ENCODE measurements at places on chromosomes 1 and 21.

- peak; percentile 1 for DNase-seq
Measured at GRCh38 chr21:14533499-14534428, 12.4 kb downstream of the SAMSN1 start.

DNA sequence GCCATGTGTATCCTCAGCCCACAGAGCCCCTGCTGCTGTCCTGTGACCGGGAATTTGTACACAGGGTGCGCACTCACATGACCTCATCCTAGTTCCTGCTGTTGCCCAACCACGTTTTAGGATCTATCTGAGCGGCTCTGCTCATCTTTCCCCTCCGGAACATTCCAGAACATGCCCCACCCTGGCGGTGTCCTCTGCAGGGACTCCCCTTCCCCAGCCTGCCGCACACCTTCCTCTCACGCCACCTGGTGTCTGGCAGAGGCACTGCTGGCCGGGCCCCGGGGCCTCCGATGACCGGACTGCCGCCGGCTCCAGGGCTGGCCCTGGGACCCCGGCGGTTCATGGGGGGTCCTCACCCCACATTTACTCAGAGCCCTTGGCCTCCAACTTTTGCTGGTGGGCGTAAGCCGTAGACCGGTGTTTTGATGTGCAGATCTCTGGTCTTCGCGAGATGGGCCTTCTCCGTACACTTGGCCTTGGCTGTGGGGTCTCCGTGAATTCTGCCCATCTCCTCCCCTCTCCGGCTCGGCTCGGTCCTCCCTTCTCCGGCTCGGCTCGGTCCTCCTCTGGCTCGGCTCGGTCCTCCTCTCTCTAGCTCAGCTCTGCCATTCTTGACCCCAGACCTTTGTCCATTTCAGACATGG, 29.5 kb downstream of the ARHGEF16 start:
- peak; percentile 25 for DNase-seq

DNA sequence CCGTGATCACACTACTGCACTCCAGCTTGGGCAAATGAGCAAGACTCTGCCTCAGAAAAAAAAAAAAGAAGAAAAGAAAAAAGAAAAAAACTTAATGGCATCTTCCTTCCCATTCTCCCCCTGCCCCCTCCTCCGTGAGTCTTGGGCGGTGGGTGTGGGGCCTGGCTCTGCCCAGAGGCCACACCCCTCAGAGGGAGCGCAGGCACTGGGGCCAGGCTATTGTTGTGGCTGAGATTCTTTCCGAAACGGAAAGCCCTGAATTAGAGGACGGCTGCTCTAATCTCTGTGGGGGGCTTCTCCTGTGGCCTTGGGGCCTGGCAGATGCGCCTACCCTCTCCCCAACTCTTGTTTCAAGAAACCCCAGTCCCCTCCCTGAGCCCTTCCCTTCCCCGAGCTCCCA, 4.1 kb upstream of the FAM110D start:
- no peak for DNase-seq

- no peak for DNase-seq
Measured at GRCh38 chr1:34685225-34685624, 69.6 kb upstream of the GJB5 start.

DNA sequence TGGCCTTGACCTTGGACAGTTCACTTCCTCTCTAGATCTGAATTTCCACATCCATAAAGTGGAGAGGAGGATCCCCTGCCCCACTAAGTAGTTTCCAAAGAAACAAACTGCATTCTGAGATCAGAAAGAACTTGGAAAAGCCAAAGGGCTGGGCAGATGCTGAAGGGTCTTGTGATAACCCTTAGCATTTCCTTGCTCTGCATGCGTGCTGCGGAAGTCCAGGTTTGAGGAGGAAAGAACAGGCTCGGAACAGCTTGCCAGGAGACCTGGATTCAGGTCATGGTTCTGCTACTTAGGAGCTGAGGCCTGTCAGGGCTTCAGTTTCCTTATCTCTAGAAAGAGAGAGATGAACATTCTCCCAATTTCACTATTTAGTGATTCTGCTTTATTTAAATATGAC, 27.2 kb downstream of the IGFN1 start:
- no peak for DNase-seq

DNA sequence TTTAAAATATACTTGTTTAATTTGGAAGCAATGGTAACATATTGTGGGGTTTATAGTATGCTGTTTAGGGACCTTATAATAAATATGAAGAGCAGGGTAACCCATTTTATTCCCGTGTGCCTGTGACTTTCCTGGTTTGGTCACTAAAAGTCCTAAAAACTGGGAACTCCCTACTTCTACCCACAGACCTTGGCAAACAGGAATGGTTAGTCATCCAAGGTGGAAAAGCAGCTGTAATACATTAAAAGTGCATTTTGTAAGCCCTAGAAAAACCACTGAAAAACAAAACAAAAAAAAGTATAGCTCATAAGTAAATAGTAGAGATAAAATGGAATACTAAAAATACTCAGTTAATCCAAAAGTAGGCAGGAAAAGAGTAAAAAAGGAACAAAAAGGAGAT, 538.9 kb downstream of the LMO4 start:
- DNase-seq = peak; percentile 74

DNA sequence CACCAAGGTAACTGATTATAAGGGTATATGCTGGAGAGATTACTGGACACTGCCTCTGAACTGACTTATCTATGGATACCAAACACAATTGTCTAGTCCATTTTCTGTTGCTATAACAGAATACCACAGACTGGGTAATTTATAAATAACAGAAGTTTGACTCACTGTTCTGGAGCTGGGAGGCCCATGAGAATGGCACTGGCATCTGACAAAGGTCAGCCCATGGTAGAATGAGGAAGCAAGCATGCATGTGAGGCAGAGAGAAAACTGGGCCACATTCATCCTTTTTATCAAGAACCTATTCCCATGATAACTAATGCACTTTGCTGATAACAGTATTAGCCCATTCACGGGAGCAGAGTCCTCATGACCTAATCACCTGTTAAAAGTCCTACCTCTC, 37.4 kb downstream of the FCER1A start:
- peak; percentile 17 for DNase-seq

DNA sequence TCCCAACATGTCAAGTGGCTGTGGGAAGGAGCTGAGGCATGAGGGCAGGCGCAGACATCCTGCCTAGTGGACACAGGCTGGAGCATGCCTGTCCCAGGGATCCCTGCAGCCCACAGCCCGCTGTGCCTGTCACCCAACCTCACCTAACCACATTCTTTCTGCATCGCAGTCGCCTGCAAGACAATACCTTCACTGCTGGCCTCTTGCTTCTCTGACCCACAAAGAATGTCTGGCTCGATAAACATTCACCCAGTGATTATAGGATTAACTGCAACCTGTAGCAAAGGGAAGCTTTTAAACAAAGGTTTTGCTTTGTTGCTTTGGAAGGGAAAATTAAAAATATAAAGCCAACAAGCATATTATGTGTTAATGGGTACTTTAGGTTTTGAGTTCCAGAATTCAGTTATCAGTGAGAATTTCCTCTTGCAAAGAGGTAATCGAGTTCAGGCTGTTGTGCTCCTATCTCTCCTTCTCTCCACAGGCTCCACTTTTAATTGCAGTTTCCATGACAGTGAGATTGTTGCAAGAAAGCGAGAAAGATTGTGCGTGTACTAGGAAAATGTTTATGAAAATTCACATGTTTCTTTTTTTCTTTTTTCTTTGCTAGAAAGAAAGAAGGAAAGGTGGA, 40.0 kb upstream of the ZNF648 start:
- DNase-seq = no peak

DNA sequence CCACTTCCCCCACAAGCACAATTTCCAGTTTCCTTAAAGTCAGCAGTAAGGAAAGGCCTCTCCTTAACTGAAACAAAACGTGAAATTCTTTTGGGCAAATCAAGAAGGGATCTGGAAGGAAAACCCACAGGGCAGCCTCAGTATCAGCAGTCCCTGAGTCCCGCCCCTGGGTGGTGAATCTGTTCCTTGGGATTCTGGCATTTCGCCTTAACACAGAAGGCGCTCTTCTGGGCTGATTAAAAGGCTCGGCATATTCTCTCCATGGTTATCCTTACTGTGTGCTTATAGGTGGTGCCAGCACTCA, 12.2 kb upstream of the RAB4A start:
- DNase-seq = peak; percentile 14

DNA sequence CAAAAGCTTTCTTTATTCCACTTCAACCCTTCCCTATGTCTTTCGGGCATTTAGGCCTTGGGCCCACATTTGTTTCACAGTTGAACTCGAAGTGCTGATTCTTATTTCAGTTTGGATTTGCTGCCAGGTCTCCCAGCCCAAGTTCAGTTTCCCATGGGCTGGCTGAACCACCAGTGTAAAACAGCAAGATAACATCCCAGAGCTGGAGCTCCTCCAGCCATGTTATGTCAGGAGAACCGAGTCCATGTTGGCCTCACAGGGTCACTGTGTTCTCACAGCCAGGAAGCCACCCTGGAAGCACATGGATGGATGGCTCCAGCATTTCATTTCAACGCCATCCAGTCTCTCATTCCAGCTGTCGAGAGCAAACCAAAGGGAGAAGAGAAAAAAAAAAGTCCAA, 45.2 kb upstream of the RXRG start:
- no peak for DNase-seq

GRCh38 chr1:205042911-205043806, at the start of gene CNTN2:
CNTN2 (plus strand) TSS chr1:205043212; CDS start chr1:205053186, 9,974 bp downstream.
- no peak for DNase-seq

DNA sequence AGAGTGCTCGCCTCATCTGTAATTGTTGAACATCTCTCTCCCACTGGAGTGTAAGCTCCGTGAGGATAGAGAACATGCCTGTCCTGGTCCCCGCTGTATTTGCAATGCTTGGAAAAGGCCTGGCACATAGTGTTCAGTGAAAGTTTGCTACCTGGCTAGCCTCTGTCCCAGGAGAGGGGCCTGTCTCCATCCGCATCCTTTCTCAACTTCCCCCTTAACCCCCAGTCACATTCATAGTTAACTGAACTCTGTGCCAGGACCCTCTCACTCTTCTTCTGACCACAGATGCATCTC, 15.2 kb downstream of the SPOCD1 start:
- no peak for DNase-seq

DNA sequence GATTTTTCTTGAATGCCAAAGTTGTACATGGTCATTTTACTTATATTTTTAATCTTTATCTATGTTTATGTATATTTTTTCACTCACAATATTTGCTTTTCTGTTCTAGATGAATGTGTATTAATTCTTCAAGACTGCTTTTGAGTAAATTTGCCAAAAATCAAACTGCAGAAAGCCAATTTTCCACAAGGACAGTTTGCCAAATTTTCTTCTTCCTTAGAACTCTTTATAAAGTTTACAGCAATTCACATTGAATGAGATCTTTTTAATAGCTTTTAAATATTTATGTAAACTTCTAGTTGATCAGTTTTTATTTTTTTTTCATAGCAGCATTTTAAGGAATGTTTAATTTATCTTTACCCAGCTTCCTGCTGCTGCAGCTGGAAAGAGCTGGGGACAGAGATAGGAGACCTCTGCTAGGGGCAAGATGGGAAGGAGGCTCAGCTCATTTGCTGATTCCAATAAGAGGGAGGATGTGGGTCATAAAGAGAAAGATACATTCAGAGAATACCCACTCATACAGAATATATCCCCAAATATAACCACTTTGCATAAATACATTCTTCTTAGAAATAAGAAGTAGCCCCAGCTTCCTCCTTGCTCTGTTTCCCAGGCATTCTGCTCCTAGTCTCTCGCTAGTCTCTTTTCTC, 93.0 kb downstream of the ODF2L start:
- no peak for DNase-seq

DNA sequence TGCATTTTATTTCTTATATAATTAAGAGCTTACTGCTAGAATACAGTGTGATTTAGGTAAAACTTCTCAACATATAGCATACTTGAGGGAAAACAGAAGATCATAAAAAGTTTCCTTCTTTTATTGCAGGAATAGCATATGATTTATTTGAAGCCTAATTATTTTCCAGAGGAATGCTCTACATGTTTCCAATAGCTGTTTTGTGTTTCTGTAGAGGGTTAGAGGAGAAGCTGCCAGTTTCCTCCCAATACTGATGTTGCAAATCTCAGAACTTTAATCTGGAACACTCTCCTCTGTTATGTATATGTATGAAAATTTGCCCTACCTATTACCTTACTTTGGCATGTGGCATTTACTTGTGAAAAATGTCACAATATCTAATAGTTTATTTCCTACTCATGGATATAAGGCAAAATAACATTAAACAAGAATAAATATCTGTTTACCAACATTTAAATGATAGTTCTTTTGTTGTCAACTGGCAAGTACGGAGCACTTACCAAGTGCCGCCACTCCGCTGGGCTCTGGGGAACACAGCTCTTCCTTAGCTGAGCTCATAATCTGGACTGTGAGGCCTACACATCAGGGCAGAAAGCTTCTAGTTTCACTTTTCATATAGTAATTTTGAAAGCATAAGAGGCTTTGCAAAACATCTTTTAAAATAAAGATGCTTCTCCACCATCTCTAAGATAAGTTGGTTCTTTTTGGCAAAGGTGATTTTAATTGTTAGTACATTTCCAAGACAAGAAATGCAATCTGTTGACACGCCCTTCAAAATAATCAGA, 239.8 kb upstream of the C1orf105 start:
- peak; percentile 67 for DNase-seq

DNA sequence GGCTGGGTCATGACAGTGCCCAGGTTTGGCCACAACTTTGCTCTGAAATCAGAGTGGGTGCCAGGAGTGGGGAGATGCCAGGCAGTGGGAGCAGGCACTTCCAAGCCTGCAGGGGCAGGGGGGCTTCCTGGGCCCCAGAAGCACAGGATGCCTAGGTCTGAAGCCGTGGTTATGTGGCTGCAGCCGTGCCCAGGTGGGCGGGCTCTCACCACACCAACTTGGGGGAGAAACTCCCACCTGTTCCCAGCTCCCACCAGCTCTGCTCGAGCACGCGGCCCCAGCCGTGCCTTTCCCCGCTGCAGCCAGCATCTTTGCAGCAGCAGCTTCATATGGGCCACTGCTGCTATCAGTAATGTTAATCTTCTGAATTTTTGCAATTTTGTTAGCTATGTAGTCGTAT, 331.4 kb downstream of the USP25 start:
- DNase-seq = no peak

- no peak for DNase-seq
Measured at GRCh38 chr1:240527086-240527485, 84.9 kb downstream of the GREM2 start.

GRCh38 chr1:3819771-3820200, 23.5 kb upstream of the LRRC47 start:
- DNase-seq = no peak

DNA sequence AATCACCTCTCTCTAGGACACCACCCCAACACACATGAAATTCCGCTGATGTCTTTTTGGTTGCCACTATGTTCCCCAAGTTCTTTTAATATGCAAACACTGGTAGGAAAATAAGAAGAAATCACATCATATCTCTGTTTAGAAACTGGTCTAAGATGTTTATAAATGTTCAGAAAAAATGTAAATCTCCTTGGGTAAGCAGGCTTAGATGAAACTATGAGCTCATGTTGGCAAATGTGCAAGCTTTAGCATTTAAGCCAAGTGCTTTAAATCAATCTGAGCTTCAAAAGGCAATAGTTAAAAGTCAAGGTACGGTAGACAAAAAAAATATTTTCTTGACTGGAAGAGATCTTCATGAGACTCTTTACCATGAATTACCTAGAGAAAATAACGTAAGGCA, 25.2 kb upstream of the SLAMF9 start:
- DNase-seq = no peak

DNA sequence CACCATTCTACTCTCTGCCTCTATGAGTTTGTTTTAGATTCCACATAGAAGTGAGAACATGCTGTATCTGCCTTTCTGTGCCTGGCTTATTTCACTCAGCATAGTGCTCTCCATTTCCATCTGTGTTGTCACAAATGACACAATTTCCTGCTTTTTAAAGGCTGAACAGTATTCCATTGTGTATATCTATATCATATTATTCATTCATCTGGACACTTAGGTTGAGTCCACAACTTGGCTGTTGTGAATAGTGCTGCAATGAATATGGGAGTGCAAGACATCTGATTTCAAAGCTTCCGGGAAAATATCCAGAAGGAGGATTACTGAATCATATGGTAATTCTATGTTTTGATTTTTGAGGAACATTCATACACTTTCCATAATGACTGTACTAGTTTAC, 20.1 kb upstream of the DONSON start:
- DNase-seq = peak; percentile 32

Data from AG10803 (cell line).